HEK293T (cell line): ENCODE measurements at places on chromosomes 3 and 15.

- no peak for DNase-seq
Observed at GRCh38 chr3:194964809-194965208, 279.1 kb downstream of the FAM43A start.

DNA sequence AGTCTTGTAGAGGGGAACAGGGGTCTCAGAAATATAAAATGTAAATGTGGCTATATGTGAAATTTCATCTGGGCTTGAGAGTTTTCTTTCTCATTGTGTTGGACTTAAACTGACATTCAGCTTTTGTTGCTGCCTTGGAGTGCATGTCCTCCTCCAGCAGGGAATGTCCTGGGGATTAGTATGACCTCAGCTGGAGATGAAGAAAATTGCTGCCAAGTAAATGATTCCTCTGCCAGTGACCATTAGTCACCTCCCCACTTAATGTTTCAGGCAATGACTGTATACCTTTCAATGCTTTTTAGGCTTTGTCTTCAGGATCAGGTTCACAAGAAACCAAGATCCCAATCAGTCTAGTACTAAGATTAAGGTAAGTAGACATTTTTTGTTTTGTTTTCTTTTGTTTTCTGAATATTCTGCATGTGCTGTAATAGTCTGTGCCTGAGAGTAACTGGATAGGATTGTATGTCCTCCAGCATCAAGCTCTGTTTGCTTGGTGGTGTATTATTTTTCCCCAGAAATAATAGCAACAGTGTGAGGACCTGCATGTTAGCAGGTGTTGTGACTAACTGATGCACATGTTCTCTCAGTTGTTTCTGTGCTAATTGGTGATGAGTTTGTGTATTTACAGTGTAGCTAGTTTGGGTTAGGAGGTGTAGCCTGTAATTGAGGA, 18.1 kb upstream of the SLC22A13 start:
- peak; percentile 26 for DNase-seq

DNA sequence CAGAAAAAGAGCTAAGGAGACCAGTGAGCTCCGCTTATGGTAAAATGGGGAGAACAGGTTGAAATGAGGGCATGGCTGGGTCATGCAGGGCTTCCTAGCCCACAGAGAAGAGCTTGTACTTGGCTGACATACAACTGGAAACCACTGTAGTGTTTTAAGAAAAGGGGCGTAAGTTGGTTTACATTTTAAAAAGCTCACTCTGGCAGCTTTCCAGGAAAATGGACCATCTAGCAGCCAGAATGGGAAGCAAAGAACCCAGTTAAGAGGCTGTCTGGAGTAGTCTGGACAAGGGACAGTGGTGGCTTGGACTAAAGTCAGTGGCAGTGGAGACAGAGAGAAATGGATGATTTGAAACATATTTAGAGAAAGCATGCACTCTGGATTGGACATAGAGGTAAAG, 1.9 kb downstream of the MORC1 start:
- DNase-seq, result no peak

DNA sequence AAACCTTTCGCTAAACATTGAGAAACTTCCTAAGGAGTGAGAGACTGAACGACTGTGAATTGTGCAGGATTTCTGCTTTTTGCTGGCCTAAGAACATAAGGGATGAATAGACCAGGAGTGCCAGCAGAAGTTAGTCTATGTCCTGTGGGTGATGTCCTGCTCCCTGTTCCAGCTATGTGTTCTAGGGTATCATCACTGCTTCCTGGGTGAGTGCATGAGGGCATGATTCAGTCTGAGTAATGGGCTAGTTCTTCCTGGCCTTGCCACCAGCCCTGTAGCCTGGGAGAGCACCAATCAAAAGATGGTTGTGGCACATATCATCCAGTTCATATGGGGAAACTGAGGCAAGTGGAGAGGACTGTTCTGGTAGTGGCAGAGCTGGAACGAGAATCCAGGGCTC, 153.9 kb upstream of the TPM1 start:
- DNase-seq, result no peak

GRCh38 chr15:34304613-34305012, 33.0 kb downstream of the SLC12A6 start:
- DNase-seq, result no peak

DNA sequence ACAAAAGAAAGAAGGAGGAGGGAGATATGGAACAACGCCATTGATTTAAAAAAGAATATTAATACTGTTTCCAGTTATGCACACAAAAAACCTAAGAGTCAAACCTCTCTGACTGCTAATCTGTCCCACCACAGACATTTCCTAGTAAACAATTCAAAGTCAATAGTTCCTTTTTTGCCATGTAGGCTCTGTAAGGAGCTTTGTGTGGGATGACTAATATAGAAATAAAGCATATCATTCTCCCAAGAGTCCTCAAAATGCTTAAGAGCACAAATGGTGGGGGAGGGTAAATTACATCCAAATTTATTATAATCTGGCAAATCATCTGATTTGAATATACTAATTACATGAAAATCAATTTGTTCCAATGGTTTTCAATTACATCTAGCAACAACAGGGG, 155.9 kb upstream of the CNTN4 start:
- no peak for DNase-seq

- DNase-seq, result no peak
Observed at GRCh38 chr15:31235311-31236183, 91.1 kb upstream of the KLF13 start.

- no peak for DNase-seq
Observed at GRCh38 chr3:118478706-118479276, 555.9 kb downstream of the IGSF11 start.

DNA sequence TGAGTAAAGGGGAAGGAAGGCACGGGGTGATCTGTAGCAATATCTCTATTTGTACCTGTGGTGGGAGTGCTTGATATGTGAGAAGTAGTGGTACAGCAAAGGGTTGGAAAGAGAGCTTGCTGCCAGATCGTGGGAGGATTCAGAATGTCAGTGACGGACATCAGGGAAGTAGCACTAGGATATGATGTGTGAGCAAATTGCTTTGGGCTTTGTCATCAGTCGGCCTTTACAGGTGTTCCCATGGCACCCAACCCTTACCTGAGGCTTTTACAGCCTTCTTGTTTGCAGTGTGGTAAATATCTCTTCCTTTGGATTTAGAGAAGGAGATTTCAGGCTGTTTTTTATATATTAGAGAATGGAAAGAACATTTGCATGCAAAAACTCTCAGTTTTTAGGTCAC, 29.8 kb downstream of the IL1RAP start:
- DNase-seq, result no peak

DNA sequence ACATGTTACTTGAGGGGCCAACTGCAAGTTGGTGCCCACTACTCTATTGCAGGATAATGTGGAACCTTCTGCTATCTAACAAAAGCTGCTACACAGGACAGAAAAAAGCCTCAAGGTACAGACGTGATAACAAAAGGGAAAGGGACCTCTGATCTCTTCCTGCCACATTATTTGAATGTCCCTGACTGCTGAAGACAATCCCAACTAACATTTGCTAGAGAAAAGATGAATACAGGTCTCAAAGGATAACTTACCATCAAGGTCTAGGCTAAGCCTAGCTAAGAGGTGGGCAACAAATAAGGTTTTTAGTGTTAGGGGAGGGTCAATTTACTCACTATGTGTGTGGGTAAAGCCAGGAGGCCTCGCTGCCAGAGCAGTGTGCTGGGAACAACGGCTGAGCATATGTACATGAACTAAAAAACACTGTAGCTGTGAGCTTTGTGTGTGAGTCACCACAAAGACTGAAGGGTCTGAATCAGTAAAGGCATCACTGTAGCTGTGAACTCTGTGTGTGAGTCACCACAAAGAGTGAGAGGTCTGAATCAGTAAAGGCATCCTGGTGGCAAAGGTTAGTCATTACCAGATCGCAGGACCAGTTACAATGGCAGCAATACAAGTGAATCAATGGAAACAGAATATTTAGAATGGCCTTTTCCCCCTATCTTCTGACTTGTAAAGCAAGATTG, 111.7 kb downstream of the LMLN start:
- peak; percentile 10 for DNase-seq
